HFFc6 (cell line): ENCODE measurements at places on chromosomes 6 and 20.

GRCh38 chr6:49142421-49143151, 320.5 kb downstream of the MMUT start:
- DNase-seq = no peak

GRCh38 chr6:32865724-32866443, 11.9 kb downstream of the PSMB9 start:
- DNase-seq = no peak

GRCh38 chr6:34491091-34491430, 25.2 kb downstream of the PACSIN1 start:
- no peak for DNase-seq

DNA sequence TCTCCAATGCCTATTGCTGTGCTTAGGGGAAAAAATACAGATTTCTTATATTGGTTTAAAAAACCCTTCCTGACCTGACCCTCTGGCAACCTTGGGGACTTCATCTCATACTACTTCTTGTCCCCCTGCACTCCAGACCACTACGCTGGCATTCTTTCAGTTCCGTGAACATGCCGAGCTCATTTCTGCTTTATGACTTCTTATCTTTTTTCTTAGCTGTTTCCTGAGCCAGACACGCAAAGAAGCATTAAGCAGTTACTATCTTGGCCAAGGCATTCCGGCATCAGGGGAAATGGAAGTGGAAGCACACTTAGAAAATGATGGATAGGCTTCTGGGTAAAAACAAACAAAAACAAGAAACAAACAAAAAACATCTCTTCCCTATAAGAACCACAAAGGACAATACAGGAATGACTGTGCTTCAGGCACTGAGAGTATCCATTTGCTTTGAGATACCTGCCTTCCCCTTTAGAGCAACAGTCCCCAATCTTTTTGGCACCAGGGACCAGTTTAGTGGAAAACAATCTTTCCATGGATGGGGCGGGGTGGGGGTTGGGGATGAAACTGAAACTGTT, 4.4 kb upstream of the CCDC28A start:
- DNase-seq = no peak

DNA sequence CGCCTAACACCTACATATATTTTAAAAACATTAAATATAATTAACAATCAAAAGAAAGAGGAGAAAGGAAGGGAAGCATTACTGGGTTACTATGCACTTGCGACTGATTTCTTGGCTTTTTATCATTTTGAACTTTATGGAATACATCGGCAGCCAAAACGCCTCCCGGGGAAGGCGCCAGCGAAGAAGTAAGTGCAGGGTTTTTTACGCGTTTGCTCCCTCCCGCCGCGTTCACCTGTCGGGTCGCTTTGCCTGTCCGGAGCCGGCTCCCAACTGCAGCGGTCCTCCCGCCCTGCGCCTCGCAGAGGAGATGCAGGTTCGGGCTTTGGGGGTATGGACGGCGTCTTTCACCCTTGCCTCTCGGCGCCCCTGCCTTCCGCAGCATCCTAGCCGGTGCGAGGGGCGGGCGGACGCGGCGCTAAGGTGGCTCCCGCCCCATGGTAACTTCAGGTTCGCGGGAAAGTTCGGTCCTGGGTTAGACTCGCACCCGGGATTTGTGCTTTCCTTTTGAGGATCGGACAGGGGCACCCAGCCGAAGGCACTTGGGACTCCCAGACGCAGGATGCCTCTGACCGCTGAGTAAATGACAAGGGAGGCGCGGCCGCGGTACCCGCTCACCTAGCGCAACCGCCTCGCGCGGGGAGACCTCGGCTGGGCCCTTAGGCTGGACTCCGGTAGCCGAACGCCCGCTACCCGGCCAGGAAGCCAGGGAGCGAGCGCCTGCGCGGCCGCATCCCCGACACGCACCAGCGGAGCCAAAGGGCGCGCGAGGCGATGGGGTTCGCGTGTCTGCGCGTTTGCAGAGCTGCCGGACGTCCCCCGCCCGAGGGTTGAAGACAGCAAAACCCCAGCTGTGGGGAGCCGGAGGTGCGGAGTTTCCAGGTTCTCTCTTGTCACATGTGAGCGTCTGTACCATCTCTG, 891 bp downstream of the RSPO3 start:
- DNase-seq = no peak

- DNase-seq = no peak
These were observed 59.1 kb upstream of the KCNK16 start for GRCh38 chr6:39381550-39382140.

DNA sequence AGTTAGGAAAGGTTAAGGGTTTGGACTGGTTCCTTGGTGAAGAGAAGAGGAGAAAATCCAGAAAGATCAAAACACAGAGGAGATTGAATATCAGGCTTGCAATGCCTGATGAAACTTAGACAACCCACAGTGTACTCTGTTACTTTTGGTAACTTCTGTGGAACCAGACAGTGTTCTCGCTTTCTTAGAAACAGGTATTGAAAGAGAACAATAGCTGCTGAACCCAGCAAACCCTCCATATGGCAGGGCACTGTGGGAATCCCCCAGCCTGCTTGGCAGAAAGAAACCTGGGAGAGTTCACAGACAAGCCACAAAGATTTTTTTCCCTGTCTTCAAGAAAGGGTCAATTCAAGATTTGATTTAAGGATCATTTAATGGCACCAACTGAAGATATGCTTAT, 342.8 kb downstream of the FOXA2 start:
- no peak for DNase-seq

GRCh38 chr6:93900142-93900541, 480.8 kb upstream of the EPHA7 start:
- DNase-seq = no peak

GRCh38 chr6:147055821-147056392, 148.3 kb upstream of the STXBP5 start:
- DNase-seq = no peak

GRCh38 chr20:45867819-45868176, 10.4 kb downstream of the ZSWIM3 start:
- peak; percentile 87 for DNase-seq

- DNase-seq = no peak
These were observed 31.5 kb upstream of the TOP1 start for GRCh38 chr20:40997116-40997515.

GRCh38 chr6:81075974-81076373, 676.5 kb downstream of the TENT5A start:
- DNase-seq = no peak

DNA sequence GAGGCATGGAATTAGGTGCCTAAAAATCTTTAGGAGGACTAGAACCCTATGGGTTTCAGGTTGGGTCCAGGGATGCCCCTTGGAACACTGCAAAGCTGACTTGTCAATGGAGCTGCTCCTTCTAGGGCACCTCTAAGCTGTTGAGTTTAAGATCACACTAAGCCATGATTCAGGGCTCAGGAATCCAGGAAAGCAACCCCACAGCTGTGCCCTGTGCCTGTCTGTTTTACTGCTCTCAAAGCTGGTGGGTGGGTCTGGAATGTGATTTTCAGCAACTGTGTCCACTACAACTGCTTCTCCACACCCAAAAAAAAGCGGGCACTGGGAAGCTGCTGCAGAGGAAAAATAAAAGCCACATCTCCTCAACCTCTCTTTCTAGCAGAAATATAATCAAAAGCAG, 310.4 kb upstream of the MOCS1 start:
- DNase-seq = no peak

GRCh38 chr20:4187147-4187546, 171.8 kb upstream of the RNF24 start:
- DNase-seq = no peak

- DNase-seq = peak; percentile 95
These were observed 37.4 kb downstream of the ATXN1 start for GRCh38 chr6:16723826-16724225.

GRCh38 chr6:14763139-14763538, 482.7 kb upstream of the JARID2 start:
- peak; percentile 32 for DNase-seq

- no peak for DNase-seq
These were observed at the start of gene TUBB1 for GRCh38 chr20:59019217-59019616. Gene TUBB1 (plus strand): TSS chr20:59019429. CDS start chr20:59019523, 94 bp downstream.

DNA sequence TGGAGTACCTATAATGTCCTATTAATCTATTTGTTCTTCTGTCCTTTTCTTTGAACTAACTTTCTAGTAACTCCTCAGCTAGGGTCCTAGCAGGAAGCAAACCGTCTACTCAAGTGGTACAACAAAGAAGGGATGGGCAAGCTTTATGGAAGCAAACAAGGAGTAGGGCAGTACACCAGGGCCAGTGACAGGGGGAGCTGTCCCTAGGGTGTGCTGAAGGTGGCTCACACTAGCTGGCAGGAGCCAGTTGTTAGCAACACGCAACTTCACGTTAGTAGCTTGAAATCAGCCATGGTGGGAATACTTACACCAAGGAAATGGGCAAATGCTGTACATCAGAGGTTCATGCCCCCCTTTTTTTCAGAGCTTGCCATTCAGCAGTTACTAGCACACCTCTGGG, 74.0 kb upstream of the EYA2 start:
- no peak for DNase-seq

- DNase-seq = no peak
These were observed 82.4 kb downstream of the DHX35 start for GRCh38 chr20:39044501-39044900.

DNA sequence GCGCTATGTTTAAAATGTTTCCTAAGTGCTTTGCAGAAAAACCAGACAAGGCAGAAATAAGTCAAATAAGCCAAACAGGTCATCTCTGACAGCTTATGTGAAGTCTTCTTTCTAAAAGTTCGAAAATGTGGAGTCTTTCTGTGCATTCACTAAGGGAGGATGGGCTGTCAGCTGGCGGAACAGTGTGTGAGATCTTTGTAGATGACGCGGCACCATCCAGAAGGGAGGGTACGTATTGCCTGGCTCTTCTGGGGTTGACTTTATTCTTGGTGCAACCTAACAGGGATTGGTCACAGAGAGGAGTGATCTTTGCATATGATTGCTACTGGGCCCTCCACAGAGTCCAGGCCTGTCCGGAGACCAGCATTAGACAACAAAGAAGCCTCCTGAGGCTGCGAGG, 114.5 kb upstream of the EDN1 start:
- DNase-seq = no peak

GRCh38 chr6:141562851-141563763, 569.6 kb upstream of the GJE1 start:
- peak; percentile 81 for DNase-seq

GRCh38 chr6:99287523-99287922, 62.0 kb downstream of the FAXC start:
- no peak for DNase-seq

DNA sequence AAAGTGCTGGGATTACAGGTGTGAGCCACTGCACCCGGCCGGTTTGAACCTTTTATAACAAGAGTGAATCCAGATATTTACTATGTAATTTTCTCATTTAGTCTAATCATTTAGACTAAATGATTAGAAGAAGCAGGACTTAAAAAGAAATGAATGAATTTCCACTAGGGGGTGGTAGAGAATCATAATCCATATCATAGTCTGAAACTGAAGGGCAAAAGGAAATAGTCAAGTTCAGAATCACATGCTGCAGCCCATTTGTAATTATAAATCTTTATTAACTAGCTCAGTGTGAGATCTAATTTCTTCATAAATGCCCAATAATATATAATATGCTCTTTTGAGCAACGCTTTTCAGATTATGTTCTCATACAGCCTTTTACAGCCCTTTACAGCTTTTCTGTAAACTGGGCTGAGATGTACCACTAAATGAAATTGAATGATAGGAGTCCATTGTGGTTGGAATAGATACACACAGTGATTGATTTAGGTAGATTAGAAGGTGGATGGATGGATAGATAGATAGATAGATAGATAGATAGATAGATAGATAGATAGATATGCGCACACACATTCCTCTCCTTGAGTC, 31.8 kb downstream of the PSMB9 start:
- DNase-seq = peak; percentile 61

- no peak for DNase-seq
These were observed 194.4 kb downstream of the KIF16B start for GRCh38 chr20:16378712-16379370.

- DNase-seq = no peak
These were observed 120.2 kb upstream of the LOC128125822 start for GRCh38 chr6:63452125-63452524.

DNA sequence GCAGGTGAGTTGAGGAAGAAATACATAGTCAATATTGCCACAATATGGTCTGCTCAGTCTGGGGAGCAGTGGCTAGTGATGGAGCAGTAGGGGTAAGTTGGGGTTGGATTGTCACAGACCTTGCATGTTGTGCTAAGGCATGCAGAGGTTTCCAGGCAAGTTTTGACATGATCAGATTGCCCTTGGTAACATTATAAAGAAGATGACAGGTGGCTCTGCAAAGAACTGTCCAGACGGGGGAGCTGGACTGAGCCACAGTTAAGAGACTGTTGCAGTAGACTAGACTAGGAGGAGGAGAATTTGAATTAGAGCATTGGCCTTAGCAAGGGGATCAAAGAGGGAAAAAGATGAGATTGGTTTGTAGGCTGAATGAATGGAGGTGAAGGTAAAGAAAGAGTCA, 23.4 kb downstream of the ATRN start:
- DNase-seq = no peak

- no peak for DNase-seq
These were observed 39.8 kb upstream of the HBS1L start for GRCh38 chr6:135094403-135094821.

DNA sequence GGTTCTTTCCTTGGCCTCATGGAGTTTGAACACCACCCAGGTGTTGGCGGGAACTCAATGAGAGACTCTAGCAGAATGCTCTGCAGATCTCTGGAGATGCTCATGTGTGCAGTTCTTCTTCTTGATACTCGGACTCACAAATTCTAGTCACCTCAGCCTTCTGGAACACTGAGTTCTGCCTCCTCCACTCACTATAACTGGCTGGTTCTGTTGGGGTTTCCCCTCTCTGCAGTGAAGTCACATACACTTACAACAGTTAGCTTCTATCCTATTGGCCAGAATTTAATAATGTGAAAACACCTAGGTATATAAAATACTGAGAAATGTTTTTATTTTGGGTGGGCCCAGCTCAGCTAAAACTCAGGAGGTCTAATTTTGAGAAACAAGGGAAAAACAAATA, 109.6 kb upstream of the HIVEP1 start:
- DNase-seq = no peak

DNA sequence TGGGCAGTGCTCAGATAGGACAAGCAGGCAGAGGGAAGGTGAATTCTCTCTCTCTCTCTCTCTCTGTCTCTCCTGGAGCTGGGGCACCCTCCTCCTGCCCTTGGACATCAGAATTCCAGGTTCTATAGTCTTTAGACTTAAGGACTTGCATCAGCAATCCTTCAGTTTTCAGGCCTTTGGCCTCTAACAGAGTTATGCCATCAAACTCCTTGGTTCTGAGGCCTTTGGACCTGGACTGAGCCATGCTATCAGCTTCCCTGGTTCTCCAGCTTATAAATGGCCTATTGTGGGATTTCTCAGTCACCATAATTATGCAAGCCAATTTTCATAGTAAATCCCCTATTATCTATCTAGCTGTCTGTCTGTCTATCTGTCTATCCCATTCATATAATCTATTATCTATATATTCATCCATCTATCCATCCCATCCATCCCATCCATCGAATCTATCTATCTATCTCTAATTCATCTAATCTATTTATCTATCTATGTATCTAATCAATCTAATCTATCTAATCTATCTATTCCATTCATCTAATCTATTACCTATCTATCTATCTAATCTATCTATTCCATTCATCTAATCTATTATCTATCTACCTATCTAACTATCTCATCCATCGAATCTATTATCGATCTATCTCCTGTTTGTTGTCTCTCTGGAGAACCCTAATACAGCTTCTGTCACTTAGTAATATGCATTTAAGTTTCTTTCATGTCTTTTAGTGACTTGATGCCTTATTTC, 48.2 kb upstream of the HIVEP1 start:
- no peak for DNase-seq

- no peak for DNase-seq
These were observed 159.3 kb upstream of the JARID2 start for GRCh38 chr6:15086348-15087158.

GRCh38 chr6:154916857-154917256, 78.3 kb upstream of the TIAM2 start:
- DNase-seq = no peak
